Activated naive CD4-positive, alpha-beta T cell treated with anti-CD3 and anti-CD28 coated beads for 36 hours (primary cell): ENCODE measurements at places on chromosomes 7 and 10. TPM values are rescaled to one million over a fixed set of nuclear protein-coding genes. Genes with fewer than 3 reads are reported as not detected.

DNA sequence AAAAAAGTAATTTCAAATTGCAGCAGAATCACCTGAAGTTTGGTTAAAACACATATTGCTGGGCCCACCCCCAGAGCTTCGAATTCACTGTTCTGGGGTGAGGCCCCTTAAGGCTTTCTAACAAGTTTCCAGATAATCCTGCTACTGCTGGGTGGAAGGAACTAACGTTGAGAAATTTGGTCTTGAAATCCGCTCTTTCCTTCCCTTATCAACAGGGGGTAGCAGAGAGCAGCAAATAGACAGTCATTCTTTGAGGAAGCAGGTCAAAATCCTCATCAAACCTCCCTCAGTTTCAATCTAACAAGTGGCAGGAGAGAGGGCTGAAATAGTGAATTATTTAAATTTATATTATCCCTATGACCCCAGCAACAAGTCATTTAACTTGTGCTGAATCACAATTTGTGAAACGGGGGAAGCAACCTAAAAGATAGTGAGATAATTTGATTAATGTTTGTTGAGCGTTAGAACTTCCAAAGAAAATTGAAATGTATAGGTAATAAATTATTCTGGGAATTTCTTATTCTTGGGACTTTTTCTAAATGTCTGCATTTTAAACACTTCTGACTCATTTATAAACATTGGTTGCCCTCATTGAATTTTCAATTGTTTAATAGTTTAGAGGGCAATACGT is 21.7 kb upstream of the MALSU1 start:
- H3K27ac ChIP-seq = no peak overlapping the region
- peak; percentile 41 for DNase-seq
- no peak overlapping the region for H3K4me3 ChIP-seq
- H3K27me3 ChIP-seq = no peaks in the 10 kb centered on the region
- no peaks in the 10 kb centered on the region for H3K36me3 ChIP-seq

DNA sequence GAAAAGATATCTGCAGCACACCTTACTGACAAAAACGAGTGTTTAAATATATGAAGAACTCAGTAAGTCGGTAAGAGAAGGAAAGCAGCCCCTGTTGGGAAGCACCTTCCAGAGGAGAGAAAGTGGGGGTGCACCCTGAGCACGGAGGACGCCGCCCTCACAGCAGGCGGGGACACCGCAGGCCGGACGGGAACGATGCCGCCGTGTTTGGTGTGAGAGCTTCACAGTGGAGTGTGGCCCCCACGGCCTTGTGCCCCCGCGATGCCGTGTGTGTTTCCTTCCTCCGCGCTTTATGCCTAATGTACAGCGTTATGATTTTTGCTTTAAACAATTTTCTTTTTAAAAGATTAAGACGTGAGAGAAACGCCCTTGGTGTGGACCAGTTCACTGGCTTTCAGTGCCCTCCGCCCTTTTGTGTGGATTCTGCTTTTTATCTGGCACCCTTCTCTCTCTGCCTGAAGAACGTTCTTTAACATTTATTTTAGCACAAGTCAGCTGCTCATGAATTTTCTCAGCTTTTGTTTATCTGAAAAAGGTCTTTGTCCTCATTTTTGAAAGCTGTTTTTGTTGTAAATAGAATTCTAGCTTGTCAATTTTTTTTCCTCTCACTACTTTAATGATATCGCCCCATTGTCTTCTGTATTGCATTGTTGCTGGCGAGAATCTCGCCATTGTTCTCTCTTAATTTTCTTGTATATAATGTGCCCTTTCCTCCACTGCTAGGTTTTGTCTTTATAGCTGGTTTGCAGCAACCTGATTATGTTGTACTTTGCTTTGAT is 110.7 kb downstream of the INPP5A start:
- no peak overlapping the region for H3K4me3 ChIP-seq
- H3K27me3 ChIP-seq = no peaks in the 10 kb centered on the region
- H3K4me1 ChIP-seq = no peaks in the 10 kb centered on the region
- H3K27ac ChIP-seq = no peak overlapping the region
- H3K36me3 ChIP-seq = peaks cover 4% of the 10 kb centered on the region

DNA sequence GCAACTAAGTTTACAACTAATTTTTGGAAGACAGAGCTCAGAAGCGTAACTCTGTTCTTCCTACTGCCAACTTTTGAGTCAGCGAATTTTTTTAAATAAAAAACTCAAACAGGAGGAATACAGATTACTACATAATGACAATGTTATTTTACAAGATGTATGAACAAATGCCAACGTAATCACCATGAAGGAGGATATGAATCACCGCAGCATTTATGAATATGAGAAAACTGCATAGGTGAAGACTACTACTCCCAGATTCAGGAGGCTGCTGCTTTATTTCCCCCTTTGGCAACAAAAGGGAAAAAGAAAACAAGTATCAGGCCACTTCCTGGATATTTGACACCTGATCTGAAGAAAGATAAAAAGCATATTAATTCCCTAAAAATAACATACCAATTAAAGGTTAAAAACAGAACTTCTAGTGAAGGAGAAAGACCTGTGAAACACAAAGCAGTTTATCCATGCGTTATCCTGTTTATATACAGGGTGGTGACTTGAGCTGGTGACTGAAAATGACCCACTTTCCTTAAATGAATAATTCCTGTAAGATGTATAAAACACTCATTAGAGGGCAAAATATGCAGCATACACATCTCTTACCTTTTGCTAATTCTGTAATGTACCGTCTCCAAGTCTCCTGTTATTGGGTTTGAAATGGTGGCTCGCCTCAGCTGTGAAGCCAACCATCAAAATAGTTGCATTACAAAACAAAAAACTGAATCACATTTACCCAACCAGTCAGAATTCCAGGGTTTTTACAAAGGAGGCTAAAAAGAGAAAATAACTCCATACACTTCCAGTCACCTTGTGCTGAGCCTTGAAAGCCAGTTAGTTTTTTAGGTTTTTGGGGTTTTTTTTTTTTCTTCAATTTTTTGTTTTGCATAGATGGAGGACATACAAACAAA is 52.0 kb downstream of the P4HA1 start:
- H3K36me3 ChIP-seq = peaks cover 14% of the 10 kb centered on the region
- H3K27ac ChIP-seq = no peak overlapping the region
- H3K27me3 ChIP-seq = no peaks in the 10 kb centered on the region

GRCh38 chr10:114301951-114302710 is 63.1 kb downstream of the VWA2 start:
- no peak overlapping the region for H3K27ac ChIP-seq
- peaks cover 4% of the 10 kb centered on the region for H3K36me3 ChIP-seq

GRCh38 chr7:133735222-133735621 is 391.9 kb upstream of the LRGUK start:
- no peak for DNase-seq
- no peak overlapping the region for H3K27ac ChIP-seq
- no peaks in the 10 kb centered on the region for H3K4me1 ChIP-seq

GRCh38 chr7:29122759-29123158 is 23.6 kb downstream of the CPVL start:
- peaks cover 3% of the 10 kb centered on the region for H3K27me3 ChIP-seq
- H3K4me3 ChIP-seq = no peak overlapping the region
- no peak overlapping the region for H3K27ac ChIP-seq

GRCh38 chr7:105101864-105102263 is 87.9 kb downstream of the KMT2E start:
- peaks cover 47% of the 10 kb centered on the region for H3K4me1 ChIP-seq
- no peak overlapping the region for H3K4me3 ChIP-seq
- no peaks in the 10 kb centered on the region for H3K27me3 ChIP-seq
- no peak for DNase-seq

The ADAMTS14 gene
- total RNA-seq = not detected

The EN2 gene
- total RNA-seq = not detected
